COR-L47 (cell line): ENCODE measurements at places on chromosomes 11 and 22.

GRCh38 chr11:62930157-62930556, 9.0 kb upstream of the CHRM1 start:
- DNase-seq = no peak

DNA sequence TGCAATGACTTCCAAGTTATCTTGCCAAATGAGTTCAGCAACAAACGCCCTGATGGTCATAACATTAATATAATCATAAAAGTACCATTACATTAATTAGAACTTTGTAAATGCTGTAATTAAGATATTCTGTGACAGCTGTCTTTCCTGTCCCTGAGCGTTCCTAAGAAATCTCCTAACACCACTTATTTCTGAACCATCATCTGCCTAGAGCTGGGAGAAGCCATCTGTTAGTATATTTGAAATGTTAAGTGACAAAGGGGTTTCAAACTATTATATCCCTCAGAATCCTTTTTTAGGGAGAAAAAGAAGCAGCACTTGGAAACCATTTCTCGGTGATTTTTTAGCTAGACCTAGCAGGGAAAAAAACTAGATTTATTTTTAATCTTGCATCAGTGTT, 657.5 kb downstream of the FAM181B start:
- no peak for DNase-seq

GRCh38 chr11:124108156-124108555, 7.1 kb upstream of the VWA5A start:
- DNase-seq = peak; percentile 62

DNA sequence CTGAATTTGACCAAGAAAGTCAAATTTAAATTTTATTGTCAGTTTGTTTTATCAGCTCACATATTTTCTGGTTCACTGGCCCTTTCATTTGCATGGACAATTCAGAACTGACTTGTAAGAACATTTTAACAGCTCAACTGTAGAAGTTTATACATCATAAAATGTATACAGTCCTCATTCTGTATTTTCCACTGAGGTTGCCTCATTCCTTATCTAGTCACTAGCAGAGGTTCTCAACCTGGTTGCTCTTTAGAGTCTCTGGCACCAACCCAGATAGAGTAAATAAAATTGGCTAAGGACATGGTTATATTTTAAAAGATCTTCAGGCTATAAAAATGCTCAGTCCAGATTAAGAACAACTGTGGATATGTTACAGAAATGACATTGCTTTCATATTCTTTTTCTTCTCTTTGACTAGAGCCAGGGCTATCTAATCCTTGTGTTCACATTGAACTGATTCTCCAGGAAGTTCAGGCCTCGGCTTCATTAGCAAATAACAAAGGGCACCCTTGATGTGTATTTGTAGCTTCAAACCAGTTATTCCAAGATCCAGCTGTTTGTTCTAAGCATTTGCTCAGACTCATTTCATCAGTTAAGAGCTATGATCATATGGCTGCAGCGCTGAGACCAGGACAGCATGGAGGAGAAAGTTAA, 782.5 kb downstream of the ETS1 start:
- no peak for DNase-seq

DNA sequence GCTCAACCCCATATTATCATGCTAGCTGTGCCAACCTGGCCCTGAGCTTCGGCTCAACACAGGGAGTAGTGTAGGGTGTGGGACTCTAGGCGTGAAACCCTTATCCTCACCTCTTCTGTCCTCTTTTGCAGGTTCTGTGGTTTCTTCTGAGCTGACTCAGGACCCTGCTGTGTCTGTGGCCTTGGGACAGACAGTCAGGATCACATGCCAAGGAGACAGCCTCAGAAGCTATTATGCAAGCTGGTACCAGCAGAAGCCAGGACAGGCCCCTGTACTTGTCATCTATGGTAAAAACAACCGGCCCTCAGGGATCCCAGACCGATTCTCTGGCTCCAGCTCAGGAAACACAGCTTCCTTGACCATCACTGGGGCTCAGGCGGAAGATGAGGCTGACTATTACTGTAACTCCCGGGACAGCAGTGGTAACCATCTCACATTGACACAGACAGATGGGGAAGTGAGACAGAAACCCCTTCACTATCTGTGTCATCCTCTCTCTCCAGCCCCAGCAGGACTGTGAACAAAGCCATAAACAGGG, 76.4 kb downstream of the GGTLC2 start:
- no peak for DNase-seq

DNA sequence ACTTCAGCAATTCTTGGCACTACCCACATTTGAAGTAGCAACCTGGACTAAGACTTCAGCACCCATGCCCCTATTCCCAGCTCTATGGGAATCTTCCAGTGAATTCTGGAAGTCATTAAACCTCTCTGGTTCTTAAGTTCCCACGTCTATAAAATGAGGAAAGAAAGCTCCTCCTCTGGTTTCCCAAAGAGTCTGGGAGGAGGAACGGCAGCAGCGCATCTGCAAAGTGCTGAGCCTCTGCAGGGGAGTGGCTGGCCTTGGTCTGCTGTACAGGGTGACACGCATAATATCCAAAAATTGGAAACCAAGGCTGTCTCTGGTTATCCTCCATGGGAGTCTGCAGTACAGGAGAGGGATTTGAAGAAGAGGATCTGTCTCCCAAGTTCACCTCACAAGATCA, 73.6 kb upstream of the TP53I11 start:
- no peak for DNase-seq

DNA sequence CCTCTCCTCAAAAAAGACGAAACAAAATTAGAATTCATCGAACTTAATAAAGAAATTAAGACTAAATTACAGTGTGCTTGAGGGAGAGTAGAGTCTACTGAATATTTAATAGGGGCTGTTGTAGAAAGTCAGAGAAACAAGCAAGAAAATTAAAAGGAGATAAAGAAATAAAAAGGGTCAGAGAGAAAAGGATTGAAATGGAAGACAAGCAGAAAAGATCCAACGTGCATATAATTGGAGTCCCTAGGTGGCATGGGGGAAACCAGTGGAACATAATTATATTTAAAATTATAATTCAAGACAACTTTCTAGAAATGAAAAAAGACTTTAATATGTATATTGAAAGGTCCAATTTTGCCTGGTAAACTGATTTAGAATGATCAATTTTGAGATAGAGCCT, 74.3 kb downstream of the ACER3 start:
- no peak for DNase-seq

DNA sequence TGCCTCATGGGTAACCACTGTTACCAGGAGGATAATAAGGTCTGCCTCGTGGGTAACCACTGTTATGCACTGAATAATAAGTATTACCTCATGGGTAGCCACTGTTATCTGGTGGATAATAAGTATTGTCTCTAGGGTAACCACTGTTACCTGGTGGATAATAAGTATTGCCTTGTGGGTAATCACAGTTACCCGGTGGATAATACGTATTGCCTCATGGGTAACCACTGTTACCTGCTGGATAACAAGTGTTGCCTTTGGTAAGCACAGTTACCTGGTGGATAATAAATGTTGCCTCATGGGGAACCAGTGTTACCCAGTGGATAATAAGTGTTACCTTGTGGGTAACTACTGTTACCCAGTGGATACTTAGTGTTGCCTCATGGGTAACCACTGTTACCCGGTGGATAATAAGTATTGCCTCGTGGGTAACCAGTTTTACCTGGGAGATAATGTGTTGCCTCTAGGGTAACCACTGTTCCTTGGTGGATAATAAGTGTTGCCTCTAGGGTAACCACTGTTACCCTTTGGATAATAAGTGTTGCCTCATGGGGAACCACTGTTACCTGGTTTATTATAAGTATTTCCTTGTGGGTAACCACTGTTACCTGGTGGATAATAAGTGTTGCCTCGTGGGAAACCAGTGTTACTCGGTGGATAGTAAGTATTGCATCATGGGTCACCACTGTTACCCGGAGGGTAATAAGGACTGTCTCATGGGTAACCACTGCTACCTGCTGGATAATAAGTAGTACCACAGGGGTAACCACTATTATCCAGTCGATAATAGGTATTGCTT, 10.6 kb upstream of the NXPE4 start:
- no peak for DNase-seq

DNA sequence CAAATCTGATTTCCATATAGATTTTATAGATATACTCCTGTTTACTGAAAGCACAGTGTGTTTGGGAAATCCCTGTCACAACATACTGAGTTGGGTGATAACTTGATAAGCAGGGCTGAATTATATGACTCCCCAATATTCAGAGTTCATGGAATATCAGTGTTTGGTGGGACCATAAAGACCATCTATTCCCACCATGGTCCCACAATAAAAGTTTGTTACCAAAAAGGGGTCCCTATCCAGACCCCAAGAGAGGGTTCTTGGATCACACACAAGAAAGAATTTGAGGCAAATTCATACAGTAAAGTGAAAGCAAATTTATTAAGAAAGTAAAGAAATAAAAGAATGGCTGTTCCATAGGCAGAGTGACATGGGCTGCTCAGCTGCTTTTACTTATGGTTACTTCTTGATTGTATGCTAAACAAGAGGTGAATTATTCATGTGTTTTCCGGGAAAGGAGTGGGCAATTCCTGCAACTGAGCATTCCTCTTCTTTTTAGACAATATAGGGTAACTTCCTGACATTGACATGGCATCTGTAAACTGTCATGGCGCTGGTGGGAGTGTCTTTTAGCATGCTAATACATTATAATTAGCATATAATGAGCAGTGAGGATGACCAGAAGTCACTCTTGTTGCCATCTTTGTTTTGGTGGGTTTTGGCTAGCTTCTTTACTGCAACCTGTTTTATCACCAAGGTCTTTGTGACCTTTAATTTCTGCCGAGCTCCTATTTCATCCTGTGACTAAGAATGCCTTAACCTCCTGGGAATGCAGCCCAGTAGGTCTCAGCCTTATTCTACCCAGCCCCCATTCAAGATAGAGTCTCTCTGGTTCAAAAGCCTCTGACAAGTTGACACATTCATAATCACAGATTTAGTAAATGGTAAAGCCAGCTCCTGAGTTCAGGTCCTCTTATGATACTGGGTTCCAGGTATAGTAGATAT, 240.6 kb upstream of the PDGFD start:
- DNase-seq = no peak

- DNase-seq = no peak
Observed at GRCh38 chr11:27408246-27408800, 45.3 kb upstream of the CCDC34 start.

- DNase-seq = no peak
Observed at GRCh38 chr11:937841-938261, 12.2 kb downstream of the AP2A2 start.

DNA sequence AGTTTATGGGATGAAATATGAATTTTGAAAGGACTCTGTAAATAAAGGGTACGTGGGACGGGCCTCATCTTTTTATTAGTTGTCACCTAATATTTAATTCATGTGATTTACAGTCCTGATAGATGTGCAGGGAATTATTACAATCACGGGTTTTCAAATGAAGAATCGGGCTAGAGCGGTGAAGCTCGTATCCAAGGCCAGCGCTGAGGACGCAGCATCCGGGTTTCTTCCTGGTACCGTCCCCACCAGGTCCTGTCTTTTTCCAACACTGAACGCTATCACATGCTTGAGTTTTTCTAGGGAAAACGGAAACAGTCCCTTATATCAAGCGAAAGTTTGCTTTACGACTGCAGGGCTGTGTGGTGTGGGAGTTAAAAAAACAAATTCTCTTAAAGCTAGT, 787 bp downstream of the SMDT1 start:
- peak; percentile 25 for DNase-seq

- peak; percentile 84 for DNase-seq
Observed at GRCh38 chr11:45176996-45177395, 30.6 kb downstream of the PRDM11 start.

GRCh38 chr11:126366064-126366822, 10.8 kb downstream of the ST3GAL4 start:
- DNase-seq = no peak

- no peak for DNase-seq
Observed at GRCh38 chr11:40987776-40988435, 471.5 kb downstream of the LRRC4C start.

DNA sequence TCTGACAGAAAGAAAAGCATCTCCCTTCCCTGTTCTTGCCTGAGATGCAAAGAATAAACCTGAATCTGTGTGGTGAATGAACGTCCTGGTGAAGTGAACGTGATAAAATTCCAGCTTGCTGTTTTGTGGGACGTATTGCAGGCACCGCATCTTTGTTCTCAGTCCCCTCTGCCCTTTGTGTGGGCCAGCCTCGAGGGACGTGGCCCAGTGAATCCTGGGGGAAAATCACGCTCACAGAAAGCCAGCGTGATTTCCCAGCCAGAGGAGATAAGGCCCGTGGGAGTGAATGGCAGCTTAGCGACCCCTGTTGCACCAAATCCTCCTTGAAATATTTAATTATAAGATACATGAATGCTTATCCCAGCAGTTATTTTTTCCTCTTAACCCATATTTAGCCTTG, 129.1 kb downstream of the COMMD9 start:
- DNase-seq = no peak

- no peak for DNase-seq
Observed at GRCh38 chr22:49853981-49854831, 562 bp downstream of the ZBED4 start.

- DNase-seq = no peak
Observed at GRCh38 chr11:74535371-74536160, 42.0 kb upstream of the LIPT2 start.

GRCh38 chr11:8640267-8640906, 42.1 kb downstream of the TRIM66 start:
- no peak for DNase-seq

DNA sequence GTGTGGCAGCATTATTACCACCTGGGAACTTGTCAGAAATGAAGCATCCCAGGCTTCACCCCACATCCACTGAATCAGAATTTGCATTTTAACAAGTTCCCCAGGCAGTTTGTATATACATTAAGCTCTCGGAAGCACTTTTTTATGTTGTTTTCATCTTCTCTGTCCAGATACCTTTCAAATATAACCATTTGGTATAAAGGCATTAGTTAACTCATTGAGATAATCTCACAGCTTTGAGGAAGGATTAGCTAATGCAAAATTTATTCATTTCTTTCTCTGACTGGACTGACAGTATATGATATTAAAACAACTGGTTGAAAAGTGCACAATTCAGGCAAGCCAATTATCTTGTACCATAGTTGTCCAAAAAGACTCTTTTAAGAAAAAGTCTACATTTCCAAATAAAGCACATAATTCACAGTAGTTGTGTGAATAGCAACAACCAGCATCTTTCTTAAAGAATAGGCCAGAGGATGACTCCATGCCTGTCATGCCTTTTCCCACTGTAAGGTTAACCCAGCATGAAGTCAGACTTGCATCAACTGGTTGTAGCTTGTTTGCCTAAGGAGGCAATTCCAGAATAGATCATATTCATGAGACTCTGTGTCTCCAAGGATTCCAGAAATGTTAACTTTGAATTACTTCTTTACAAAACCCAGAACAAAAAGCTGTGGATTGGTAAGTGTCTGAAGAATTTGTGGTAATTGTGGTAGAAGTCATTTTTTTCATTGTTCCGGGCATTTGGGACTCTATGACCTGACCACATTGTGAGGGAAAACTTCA, 254.3 kb upstream of the SESN3 start:
- DNase-seq = no peak

DNA sequence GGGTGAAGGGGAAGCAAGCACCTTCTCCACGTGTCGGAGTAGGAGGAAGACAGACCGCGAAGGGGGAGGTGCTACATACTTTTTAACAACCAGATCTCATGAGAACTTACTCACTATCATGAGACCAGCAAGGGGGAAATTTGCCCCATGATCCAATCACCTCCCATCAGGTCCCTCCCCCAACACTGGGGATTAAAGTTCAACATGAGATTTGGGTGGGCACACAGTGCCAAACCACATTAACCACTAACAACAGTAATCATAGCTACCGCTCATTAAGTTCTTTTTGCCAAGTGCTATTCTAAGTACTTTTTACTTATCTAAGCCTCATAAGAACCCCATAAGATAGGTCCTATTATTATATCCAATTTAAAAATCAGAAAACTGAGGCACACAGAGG, 450.5 kb upstream of the DDI1 start:
- DNase-seq = no peak

GRCh38 chr11:9386901-9387300, 2.4 kb downstream of the IPO7 start:
- DNase-seq = no peak
